ENCODE measurements at places on chromosomes 13 and 19.
A peak's percentile ranks its signal among the peaks of the same experiment; 100 is the strongest.

- DNase-seq, result peak; percentile 84
These were observed 1775.1 kb upstream of the PCDH20 start for GRCh38 chr13:63190742-63191141.

- DNase-seq, result no peak
These were observed 4.9 kb upstream of the LILRA5 start for GRCh38 chr19:54317965-54318240.

- peak; percentile 14 for DNase-seq
These were observed 29.6 kb upstream of the CALM3 start for GRCh38 chr19:46571495-46571894.

GRCh38 chr13:48437371-48437770 is 24.5 kb upstream of the LPAR6 start:
- peak; percentile 64 for DNase-seq

- DNase-seq, result no peak
These were observed 79.6 kb downstream of the TEX26 start for GRCh38 chr13:31011901-31012654.

DNA sequence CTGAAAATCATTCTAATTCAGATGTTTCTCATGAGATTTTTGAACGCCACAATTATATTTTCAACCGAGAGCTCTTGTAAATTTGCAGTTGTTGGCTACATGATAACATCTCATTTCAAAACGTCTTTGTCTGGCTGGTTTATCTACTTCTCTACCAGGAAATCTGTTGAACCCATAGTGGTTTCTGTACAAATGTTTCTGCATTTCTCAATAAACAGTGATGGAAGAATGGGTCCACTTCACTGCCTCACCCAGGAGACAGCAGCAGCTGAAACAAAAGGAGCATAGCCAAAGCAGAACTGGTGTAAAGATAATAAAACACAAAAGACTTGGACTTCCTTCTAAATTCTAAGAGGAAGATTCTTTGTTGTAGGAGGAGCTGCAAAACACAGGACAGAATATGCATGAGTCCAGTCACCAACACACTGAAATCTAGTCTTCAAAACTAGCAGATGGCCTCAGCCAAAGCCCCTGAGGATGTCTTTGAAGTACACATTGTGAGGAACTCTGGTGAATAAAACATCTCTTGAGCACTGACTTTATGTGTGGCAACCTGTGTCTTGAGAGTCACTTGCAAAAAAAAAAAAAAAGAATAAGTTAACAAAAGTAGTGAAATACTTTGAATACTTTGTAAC is 68.6 kb upstream of the FGF14 start:
- DNase-seq, result no peak

GRCh38 chr19:14871619-14872230 is 14.2 kb downstream of the OR7A17 start:
- peak; percentile 25 for DNase-seq

DNA sequence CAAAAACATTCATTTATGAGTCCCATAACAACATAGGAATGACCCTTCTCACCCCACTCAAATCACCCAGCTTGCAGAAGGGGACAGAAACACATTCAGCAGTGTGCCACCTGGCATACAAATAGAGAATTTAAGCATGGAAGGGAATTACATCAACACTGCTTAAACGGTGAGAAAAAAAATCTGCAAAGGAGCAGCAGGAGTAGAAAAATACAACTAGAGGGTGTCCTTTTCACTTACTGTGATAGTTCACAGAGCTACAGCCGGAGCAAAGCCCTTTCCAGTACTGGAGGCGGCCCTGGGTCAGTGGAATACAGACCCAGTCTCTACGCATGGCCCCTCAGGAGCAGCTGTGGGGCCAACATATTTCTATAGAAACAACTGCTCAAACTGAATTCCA is 764.3 kb upstream of the ARGLU1 start:
- DNase-seq, result no peak

DNA sequence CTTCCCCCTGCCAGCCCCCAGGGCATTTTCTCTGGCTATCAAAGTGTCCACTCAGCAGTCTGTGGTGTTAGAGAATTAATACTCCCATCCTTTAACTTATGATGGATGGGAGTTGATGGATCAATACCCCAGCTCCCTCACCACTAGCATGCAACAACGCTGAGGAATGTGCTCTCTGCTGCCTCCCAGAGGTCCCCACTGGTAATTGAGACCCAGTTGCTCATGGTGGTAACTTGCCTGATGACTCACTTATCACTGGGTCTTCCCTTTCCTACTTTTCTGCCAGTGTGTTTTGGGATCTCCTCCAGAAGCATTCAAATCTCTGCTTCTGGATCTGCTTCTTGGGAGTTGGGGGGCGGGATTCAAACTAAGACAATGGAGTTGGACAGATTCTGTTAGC is 20.3 kb upstream of the CACNA1A start:
- DNase-seq, result peak; percentile 9

GRCh38 chr19:33894787-33895186 is 98.1 kb downstream of the KCTD15 start:
- no peak for DNase-seq

DNA sequence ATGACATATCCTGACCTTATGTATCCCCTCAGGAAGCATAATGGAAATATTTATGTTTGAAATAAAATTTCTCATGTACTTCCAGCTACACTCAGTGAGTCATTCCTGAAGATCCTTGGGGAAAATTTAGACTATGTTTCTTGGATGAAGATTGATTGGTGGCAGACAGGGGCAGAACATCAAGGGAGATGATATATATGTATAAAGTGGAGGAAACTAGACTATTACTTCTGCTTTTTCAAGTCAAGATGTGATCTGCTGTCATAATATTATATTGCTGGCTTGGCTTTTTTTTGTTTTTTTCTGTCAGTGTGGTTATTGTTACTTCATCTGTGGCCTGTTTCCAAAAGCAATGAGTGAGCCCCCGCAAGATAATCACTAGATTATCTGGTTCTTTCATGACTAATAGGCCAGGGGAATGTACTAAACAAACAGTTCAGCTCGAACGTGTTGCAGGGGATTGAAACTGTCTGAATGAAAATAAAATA is 87.2 kb upstream of the TNFSF11 start:
- peak; percentile 96 for DNase-seq

DNA sequence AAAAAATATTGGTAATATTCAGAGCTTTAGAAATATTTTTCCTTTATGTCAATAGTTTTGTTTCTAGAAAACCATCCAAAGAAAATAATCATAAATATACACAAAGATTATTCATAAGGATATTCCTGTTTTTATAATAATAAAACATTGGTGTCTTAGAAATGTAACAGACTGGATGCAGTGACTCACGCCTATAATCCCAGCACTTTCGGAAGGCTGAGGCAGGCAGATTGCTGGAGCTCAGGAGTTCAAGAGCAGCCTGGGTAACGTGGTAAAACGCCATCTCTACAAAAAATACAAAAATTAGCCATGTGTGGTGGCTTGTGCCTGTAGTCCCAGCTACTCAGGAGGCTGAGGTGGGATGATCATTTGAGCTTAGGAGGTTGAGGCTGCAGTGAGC is 106.8 kb downstream of the DHRS12 start:
- peak; percentile 76 for DNase-seq

DNA sequence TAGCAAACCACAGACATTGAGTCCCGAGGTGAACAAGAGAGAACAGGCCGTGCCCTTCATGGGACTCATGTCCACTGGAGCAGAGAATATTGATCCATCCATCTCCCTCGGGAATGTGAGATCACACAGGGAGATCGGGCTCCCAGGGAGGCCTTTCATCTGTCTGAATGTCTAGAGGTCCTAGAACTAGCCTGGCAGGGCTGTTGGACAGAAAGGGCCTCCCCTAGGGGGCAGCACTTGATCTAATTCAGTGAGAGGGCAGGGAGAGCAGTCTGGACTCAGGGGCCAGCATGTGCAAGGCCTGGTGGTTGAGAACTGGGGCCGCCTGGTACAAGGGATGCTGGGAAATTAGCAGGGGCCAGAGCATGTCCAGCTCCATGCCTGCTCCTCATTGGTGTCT is 4.3 kb downstream of the RUVBL2 start:
- peak; percentile 68 for DNase-seq

- DNase-seq, result no peak
These were observed 117.5 kb downstream of the CCNA1 start for GRCh38 chr13:36549755-36550154.

DNA sequence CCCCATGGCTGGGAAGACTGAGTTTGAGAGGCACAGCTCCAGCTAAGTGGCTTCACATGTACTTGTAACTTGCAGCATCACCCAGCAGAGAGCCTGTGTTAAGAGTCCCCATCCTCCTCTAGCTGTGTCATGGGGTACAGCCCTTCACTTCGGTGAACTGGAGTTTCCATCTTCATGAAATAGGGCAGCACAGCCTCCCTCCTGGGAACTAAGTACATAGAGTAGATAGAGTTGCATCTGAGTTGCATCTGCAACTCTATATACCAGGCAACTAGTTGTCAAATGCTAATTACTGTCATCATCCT is 1.2 kb downstream of the PRDX2 start:
- no peak for DNase-seq
